ENCODE measurements at places on chromosomes 2 and 18.

DNA sequence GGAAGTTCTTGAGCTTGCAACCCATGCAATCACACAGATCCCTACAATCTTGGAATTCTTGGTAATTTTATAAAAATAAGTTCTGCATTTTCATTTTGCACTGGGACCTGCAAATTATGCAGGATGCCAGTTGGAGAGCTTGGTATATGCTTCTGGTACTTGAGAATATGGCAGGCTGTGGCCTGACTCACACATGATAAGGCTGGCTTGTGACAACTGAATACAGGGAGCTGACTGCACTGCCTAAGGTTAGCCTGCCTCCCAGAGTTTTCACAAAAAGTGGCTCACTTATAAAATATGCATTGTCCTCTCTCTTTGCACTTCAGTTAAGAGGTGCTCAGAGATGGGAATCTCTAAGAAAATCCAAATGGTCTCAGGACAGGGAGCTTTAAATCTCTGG lies 265.5 kb upstream of the KCNJ3 start:
- no peak for DNase-seq

- DNase-seq: no peak
Observed at GRCh38 chr18:9421901-9422327, 53.4 kb upstream of the RALBP1 start.

DNA sequence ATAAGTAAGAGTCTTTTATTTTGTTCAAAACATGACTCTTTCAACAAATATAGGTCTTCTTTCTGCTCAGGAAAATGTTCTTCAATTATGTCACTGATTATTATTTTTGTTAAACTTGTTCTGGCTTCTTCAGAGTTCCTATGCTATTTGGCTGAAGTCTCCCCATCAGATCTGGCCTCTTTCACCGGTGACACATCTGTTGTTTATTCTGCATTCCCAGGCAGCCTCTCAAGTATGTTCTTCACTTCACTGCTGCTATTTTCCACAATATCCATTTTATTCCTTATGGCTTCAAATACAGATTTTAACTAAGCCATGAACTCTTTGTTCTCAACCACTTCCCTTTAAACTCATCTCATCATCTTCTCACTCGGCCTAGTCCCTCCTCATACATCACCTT lies 45.7 kb downstream of the HDAC4 start:
- DNase-seq: no peak

DNA sequence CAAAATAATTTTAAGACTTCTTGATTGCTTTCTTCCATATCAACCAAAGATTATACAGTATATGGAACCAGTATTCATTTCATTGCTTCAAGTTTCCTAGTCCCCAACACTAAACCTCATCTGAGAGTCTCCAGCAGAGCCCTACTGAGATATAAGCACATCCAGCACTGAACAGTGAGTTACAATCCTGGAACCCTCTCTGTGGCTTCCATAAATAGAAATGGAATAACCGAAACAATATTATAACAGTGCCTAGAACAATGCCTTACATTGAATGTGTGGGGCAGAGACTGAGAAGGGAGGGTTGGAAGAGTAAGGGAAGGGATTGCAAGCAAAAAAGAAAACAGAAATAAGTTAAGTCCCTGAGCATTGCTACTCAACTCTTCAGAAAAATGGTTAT lies 18.9 kb downstream of the AAK1 start:
- DNase-seq: no peak

DNA sequence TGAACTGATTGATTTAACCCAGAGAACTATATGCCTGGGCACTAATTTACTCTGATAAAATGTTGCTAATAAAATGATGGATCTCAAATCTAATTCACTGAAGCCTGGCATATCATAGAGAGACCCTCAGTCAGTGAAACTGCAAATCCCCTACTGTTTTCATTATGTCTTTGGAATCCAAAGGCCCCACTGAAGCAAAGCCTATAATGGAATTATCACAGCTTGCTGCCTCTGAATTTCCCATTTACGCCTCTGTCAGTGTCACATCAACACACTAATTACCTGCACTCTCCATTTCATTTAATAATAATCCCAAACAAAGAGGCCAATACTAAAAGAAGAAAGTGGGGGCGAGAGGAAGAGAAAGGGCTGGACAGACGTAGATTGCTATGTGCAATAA lies 470.9 kb downstream of the MBD2 start:
- DNase-seq: no peak

DNA sequence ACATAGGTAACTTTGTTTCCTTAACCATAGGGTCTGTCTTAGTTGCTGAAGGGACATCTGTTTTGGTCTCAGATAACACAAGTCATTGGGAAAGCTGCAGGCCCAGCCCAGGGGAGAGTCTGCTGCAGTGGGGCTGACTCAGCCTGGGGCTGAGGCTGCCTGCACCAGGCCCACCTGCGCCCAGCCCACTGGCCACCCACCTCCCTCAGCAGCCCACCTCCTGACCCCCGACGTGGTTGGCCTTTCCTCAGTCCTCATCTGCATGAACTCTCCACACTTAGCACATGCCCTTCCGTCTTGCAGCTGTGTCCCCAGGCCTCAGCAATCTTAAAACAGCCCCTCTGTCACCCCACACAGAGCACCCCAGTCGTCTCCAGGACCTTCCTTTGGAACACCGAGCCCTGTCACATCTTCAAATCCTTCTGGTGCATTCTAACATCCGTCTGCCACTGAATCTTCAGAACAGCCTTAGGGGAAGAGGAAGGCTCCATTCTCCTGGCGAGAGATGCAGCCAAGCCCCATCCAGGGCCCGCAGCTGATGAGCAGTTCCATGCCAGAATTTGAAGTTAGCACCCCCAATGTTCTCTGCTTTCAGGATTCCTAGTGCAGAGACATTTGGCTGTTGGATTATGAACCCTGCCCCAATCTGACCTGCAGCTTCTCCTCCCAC lies 231.4 kb downstream of the SEPTIN10 start:
- DNase-seq: no peak

GRCh38 chr2:69828938-69829255 lies 563 bp upstream of the GMCL1 start:
- no peak for DNase-seq

DNA sequence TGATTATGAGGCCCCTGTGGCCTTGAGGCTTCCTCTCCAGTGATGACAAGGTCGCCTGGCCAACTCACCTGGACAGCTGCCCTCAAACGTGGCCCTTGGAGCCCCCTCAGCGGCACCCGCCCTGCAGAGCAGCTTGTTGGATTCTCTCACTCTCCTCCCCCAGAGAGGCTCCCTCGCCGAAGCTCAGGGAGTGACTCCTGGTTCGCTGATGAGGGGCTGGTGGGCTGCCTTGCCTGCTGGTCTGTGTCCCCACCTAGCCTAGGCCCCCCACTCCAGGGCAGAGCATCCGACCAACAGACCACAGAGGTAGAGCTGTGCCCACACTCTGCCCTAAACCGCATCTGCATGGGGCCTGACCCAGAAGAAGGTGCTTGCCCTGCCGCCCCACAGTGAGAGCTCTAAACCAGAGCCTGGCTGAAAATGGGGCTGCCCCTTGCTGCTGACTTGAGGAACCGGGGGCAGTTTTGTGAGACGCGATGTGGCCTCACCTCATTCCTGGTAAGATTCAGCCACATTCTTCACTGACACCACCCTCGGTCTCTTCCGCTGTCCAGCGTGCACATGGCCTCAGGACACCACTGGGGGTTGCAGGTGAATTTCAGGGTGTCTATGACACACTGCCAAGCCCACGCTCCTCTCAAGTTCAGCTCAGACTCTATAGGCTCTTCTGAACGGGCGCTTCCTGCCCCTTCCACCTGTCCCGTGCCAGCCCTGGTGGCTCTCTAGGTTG lies 131.6 kb downstream of the CABLES1 start:
- DNase-seq: no peak

GRCh38 chr2:147485210-147485851 lies 359.5 kb upstream of the ACVR2A start:
- no peak for DNase-seq

- no peak for DNase-seq
Observed at GRCh38 chr18:10736984-10737383, 211.2 kb downstream of the NAPG start.

DNA sequence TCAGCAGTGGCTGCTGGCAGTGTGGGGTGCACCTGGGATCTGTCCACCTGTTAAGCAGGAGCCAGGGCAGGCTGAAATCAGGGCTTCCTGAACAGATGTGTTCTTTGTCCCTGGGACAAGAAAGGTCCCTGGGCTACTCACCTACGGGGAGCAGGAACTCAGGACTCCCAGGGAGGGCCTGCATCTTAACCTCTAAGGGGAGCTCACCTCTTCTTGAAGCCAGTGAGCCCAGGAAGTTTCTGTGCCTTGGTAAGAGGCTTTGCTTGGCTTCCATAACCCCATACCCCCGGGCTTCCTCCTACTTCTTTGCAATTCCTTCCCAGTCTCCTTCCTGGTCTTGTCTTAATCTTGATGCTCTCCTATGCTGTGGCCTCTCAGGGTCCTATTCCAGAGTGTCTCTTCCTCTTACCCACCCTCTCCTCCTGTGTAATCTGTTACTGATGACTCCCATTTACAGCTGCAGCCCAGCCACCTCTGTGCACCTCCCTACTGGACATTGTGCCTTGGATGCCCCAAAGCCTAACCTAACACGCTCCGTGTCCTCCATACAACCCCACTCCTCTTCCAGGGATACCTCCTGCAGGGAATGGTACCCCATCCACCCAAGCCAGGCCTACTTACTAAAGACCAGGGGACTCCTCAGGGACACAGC lies 55.7 kb upstream of the MAPRE3 start:
- DNase-seq: no peak

DNA sequence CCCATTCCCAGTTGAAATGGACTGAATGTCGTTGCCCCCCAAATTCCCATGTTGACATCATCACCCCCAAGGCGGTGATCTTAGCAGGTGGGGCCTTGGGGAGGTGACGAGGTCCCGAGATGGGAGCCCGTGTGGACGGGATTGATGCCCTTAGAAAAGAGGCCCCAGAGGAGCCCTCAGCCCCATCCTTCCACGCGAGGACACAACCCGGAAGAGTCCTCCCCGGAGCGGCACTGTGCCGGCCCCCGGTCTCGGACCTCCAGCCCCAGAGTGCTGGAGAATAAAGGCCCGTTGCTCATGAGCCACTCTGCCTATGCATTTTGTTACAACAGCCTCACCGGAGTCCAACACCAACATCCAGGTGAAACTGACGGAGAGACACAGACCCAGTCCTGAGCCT lies 30.4 kb upstream of the SALL3 start:
- no peak for DNase-seq

DNA sequence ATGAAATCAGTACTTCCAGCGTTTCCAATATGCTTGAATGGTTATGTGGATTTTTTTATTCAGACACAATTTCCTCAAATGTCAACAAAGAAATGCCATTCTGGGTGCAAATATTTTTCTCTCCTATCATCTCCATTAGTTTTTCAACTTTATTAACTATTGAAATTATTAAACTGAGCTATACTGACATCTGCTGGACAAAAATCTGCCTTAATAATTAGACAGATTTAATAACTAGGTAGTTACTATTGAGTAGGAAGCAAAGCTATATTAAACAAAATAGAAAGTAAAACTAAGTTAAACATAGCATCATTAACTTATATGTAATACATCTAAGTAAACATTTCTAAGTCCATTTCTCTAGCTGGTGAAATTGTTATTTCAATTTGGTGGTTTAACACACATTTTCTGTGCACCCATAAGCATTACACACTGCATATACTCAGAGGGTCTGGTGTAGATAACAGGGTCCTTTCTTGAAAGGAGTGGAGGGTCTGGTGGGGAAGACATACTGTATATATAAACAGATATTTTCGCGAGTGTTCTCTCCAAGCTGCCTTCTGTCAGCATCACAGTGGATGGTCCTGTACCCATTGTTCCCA lies 77.0 kb downstream of the LANCL1 start:
- DNase-seq: no peak

DNA sequence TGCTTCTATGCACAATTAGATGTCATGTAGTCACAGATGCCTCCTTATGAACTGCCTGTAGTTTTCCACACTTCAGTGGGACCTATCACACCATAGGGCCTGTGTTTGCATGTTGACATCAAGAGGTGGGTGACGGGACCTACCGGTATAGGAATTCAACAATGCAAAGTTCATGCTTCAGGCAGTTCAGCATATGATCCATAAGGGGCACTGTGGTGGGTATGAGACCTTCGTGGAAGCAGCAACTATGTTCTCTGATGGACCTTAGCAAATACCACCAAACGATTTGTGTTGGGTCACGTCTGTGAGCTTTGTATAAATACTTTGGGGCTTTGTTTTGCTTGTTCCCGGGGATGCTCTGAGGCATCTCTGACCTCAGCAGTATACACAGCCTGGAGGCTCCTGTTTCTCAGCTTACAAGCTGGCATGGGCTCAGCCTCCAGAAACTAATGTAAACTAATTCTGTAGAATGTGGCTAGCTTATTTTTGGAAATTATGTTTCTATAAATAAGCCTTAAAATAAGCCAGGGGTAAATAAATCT lies 111.6 kb downstream of the DTNA start:
- DNase-seq: no peak

DNA sequence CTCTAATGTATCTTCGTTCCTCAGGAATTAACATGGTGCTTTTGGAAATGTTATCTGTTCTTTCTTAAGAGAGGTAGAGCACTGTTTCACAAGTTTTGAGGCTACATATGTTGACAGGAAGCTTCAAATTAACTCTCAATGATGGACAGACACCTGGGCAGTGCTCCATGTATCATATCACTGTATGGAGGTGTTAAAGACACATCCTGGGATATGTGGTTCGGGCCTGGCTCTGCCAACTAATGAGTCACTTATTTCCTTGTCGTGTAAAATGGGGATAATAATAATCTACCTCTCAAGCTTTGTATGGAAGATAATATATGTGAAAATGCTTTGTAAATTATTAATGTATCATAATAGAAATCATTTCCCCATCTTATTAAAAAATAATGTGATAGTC lies 90.2 kb downstream of the PARD3B start:
- no peak for DNase-seq

- DNase-seq: no peak
Observed at GRCh38 chr2:233029321-233029720, 3.2 kb upstream of the NEU2 start.

GRCh38 chr2:11870584-11870983 lies 124.2 kb downstream of the LPIN1 start:
- no peak for DNase-seq

DNA sequence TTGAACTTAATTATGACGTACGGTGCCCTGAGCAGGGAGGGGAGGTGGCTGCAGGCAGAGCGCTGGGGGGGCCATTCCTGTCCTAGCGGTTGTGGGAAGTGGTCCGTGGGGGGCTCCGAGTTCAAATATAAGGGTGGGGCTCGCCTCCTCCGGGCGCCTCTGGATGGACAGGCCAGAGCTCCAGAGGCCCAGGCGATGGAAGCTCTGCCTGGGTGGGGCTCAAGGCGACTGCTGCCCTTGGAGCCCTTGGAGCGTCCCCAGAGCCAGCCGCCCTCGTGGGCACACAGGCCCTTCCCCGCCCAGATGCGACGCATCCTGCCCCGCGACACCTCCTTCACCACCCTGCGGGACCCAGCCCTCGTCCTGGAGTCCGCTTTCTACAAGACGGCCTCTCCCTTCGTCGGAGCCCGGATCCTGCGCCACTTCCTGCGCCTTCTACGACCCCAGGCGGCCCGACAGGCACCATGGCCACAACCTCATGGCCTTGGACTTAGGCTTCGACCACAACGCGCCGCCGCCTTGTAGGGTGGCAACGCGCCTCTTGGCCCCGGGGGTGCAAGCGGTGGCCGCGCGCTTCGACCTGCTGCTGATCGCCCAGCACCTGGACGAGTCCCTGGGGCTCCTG lies 10.5 kb downstream of the AQP12B start:
- DNase-seq: no peak
